ENCODE measurements at places on chromosomes 12 and 14.
A peak's percentile ranks its signal among the peaks of the same experiment; 100 is the strongest.

GRCh38 chr12:13336216-13336615, 139.7 kb downstream of the EMP1 start:
- H3K27me3 ChIP-seq = no peaks in the 10 kb centered on the region
- no peak overlapping the region for H3K27ac ChIP-seq
- no peak overlapping the region for H3K4me3 ChIP-seq

DNA sequence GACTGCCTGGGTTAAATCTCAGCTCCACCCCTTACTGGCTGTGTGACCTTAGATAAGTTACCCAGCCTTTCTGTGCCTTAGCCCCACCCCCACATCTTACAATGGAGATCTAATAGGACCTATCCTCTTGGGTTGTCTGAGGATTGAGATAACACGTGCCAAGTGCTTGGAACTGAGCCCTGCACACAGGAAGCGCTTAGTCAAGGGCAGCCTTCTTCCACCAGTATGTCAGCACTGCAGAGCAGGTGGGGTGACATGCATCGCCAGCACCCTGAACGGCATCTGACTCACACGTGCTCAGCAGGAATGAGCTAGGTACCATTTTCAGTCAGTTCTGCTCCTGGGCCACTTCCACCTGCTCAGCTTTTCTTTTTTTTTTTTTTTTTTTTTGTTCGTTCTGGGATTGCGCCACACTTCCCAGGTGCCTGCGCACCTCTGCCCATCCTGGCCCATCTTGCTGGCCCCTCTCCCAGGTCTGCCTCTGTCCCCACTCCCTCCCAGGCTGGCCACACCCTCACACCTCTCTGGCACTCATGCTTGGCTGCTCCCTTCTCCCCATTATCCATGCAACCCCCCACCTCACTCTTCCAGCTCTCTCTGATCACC, 19.6 kb downstream of the LGMN start:
- no peaks in the 10 kb centered on the region for H3K36me3 ChIP-seq
- no peak overlapping the region for H3K4me3 ChIP-seq

DNA sequence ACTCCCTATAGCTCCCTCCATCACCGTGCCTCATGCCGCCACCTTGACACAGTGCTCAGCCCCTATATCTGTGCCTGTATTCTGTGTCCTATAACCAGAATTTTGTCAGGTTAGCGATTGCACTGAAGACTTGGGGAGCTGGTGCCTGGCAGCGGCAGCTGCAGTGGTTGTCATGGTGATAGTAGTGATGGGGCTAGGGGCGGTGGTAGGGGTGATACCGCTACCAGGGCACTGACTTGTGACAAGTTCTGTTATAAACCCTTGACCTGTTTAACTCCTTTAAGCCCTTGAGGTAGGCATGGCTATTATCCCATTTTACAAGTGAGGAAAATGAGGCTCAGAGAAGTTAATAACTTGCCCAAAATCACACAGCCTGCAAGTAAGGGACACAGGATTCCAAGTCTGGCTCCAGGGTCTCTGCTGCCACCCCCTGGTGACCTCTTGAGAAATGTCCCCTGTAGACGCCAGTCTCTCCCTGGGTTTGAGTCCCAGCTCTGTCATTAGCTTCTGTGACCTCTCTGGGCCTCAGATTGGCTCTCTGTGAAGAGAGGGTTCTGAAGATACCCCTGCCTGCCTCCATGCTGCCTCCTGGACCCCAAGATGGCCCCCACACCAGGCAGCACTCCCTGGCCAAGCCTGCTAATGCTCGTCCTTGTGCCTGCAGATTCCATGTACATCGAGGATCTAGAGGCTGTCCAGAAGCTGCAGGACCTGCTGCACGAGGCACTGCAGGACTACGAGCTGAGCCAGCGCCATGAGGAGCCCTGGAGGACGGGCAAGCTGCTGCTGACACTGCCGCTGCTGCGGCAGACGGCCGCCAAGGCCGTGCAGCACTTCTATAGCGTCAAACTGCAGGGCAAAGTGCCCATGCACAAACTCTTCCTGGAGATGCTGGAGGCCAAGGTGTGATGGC, 121.9 kb downstream of the ESRRB start:
- no peak overlapping the region for H3K4me3 ChIP-seq
- no peak overlapping the region for H3K27ac ChIP-seq
- no peaks in the 10 kb centered on the region for H3K4me1 ChIP-seq
- H3K27me3 ChIP-seq = no peaks in the 10 kb centered on the region
- no peaks in the 10 kb centered on the region for H3K36me3 ChIP-seq
- no peak for DNase-seq

DNA sequence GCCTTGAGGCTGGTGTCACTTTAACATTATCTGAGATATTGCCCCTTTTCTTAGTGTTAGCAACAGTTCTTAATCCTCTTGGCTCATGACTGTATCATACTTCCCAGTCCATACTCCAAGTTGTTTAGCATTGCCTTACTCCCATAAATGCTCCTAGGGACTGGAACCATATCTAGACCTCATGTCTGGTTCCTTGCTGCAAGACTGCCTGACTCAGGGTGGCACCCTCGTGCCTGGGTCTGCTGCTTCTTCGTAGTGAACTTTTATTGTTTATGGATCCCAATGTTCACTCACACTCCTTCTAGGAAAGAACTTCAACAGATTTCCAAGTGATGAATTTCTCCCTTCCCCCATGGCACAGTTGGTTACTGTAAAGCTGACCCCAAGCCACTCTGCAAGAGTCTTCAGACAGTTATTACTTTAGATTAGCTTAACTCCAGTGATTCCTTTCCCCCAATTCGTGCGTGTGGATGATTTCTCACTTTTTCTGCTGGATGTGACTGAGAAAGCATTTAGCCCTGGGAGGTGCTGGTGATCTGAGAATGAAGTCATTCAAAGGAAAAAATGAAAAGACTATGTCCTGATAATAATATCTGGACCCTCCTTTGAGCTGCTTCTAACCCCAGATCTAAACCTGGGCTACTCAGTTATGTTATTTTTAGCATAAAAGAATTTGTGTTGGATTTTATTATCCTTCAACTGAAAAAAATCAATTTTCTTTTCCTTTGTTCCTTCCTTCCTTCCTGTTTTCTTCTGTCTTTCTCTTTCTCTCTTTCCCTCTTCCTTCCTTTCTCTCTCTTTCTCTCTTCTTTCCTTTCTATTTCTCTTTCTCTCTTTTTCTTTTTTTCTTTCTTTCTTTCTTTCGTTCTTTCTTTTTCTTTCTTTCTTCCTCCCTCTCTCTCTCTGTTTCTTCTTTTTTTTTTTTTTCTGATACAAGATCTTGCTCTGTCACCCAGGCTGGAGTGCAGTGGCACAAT, 47.5 kb upstream of the PPP1R12A start:
- H3K27me3 ChIP-seq = no peaks in the 10 kb centered on the region
- no peak overlapping the region for H3K4me3 ChIP-seq
- no peak overlapping the region for H3K27ac ChIP-seq

GRCh38 chr12:131826097-131826928, 1.9 kb upstream of the MMP17 start:
- no peak for DNase-seq
- H3K4me3 ChIP-seq = no peak overlapping the region
- no peak overlapping the region for H3K27ac ChIP-seq
- H3K36me3 ChIP-seq = no peaks in the 10 kb centered on the region
- H3K27me3 ChIP-seq = peaks cover 12% of the 10 kb centered on the region
- peaks cover 31% of the 10 kb centered on the region for H3K4me1 ChIP-seq

DNA sequence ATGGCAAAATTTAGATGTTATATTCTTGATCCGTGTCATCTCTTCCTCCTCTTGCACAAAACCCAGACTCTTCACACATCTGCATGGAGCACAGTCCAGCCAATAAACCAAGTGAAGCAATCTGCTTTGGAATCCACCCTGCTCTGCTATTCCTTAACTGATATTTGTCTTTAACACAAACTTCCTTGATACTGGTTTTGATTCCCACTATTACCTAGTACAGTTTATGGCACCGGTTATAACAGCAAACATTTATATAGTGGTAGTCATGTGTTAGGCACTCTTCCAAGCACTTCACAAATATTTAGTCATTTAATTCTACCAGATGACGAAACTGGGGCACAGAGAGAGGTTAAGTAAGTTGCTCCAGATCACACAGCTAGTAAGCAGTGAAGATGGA, 12.5 kb downstream of the STYK1 start:
- H3K36me3 ChIP-seq = no peaks in the 10 kb centered on the region
- no peaks in the 10 kb centered on the region for H3K4me1 ChIP-seq
- DNase-seq = no peak
- no peaks in the 10 kb centered on the region for H3K27me3 ChIP-seq
- H3K4me3 ChIP-seq = no peak overlapping the region

DNA sequence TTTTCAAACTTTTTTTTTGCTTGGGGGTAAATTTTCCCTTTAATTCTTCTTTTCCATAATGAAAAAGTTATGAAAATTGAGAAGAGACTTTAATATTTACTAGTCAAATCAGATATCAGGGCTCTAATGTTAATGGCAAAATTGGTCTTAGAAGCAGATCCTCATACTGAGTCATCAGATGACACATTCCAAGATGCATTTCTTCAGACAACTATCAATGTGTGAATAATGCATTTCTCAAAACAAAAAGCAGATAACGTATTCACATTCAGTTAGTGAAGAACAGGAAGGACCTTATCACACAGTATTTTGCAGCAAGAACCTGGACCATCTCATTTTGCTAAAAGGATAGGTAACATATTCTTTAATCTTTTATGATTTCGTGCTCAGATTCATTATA, 130.7 kb downstream of the GPHN start:
- H3K27ac ChIP-seq = no peak overlapping the region
- H3K4me3 ChIP-seq = no peak overlapping the region
- H3K4me1 ChIP-seq = no peaks in the 10 kb centered on the region
- no peaks in the 10 kb centered on the region for H3K27me3 ChIP-seq

- no peaks in the 10 kb centered on the region for H3K27me3 ChIP-seq
- no peak for DNase-seq
- H3K4me3 ChIP-seq = no peak overlapping the region
- H3K27ac ChIP-seq = no peak overlapping the region
- no peaks in the 10 kb centered on the region for H3K4me1 ChIP-seq
- no peaks in the 10 kb centered on the region for H3K36me3 ChIP-seq
Measured at GRCh38 chr14:27409944-27410343, 812.1 kb upstream of the NOVA1 start.

DNA sequence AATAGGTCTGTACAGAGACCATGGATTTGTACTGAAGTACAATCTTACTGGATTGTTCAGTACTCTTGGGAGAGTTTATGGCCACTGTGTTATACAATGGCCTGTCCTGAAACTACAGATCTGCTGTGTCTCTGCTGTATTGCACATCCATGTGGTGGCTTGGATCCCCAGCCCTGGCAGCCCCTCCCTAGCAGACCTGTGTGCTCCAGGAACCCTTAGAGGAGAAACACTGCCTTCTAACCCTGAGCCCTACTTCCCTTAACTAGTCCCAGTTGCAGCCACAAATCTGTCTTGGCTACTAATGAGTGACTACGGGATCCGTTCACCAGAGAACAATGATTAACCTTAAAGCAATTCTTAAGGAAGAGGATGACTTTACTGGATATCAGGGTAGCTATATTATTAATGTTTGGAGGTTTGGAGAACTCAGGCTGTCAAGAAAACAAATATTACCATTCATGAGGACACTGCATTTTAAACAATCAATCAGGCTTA, 27.7 kb downstream of the RNF34 start:
- H3K4me1 ChIP-seq = peaks cover 39% of the 10 kb centered on the region
- H3K27me3 ChIP-seq = no peaks in the 10 kb centered on the region
- peak overlapping the region; percentile 84 for H3K27ac ChIP-seq
- peak; percentile 20 for DNase-seq
- no peak overlapping the region for H3K4me3 ChIP-seq
- peaks cover 81% of the 10 kb centered on the region for H3K36me3 ChIP-seq

DNA sequence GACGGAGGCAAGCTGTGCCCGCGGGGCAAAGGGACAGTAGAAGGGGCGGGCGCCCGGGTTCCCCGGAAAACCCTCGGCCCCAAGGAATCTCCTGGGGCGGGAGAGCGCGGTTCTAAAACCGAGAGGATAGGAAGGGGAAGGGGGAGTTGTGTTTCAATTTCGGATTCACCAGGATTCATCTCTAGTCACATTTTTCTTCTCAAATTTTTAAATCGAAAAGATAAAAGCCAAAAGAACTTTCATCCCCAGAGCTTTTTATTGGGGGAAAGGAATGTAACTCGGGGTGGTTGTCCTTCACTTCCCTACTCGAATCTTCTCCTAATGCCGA, 1.4 kb downstream of the BMP4 start:
- DNase-seq = no peak
- H3K4me1 ChIP-seq = peaks cover 24% of the 10 kb centered on the region
- H3K27ac ChIP-seq = no peak overlapping the region
- H3K27me3 ChIP-seq = peaks cover 56% of the 10 kb centered on the region
- H3K36me3 ChIP-seq = no peaks in the 10 kb centered on the region

DNA sequence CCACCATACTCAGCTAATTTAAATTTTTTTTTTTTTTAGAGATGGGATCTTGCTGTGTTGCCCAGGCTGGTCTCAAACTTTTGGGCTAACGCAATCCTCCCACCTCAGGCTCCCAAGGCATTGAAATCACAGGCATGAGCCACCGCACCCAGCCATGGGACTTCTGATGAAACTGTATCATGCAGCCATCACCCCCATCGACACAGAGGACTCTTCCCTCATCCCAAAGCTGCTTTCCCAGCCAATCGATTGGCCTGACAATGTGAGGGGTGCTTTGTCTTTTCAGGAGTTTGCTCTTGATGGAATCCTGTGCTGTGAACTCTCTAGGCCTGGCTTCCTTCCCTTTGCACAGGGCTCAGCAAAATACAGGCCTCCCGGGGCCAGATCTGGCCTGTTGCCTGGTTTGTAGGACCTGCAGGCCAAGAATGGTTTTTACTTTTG, 59.6 kb upstream of the NCOR2 start:
- H3K27me3 ChIP-seq = no peaks in the 10 kb centered on the region
- no peak for DNase-seq
- H3K4me1 ChIP-seq = peaks cover 58% of the 10 kb centered on the region
- no peak overlapping the region for H3K4me3 ChIP-seq

- no peaks in the 10 kb centered on the region for H3K27me3 ChIP-seq
- H3K4me3 ChIP-seq = no peak overlapping the region
- DNase-seq = peak; percentile 17
- H3K36me3 ChIP-seq = no peaks in the 10 kb centered on the region
Measured at GRCh38 chr12:42296503-42297109, 29.3 kb downstream of the ZCRB1 start.

DNA sequence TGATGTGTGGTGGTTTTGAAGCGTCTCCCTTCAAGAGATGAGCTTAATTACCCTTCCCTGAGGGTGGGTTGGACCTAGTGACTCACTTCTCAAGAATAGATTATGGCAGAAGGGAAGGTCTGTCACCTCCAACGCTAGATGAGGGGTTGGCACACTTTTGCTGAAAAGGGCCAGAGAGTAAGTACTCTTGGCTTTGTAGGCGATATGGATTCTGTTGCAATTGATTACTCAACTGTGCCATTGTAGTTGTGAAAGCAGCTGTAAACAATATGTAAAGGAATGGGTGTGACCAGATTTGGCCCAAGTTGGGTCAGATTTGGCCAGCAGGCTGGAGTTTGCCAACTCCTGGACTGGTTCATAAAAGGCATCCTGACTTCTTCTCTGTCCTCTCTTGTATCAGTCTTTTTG, 53.3 kb downstream of the SMIM41 start:
- no peak overlapping the region for H3K4me3 ChIP-seq
- peak; percentile 50 for DNase-seq
- no peaks in the 10 kb centered on the region for H3K36me3 ChIP-seq
- H3K27ac ChIP-seq = no peak overlapping the region

- no peak for DNase-seq
- H3K4me3 ChIP-seq = no peak overlapping the region
Measured at GRCh38 chr14:74852922-74853530, 22.9 kb downstream of the PROX2 start.

All from CD14-positive monocyte (primary cell).